ENCODE measurements at places on chromosomes 3 and 15.

GRCh38 chr3:104127830-104128229 is 1238.9 kb upstream of the ALCAM start:
- no peak for DNase-seq

- DNase-seq, result no peak
Measured at GRCh38 chr3:24457719-24458118, 36.9 kb downstream of the THRB start.

GRCh38 chr15:48554112-48554511 is 91.4 kb downstream of the FBN1 start:
- no peak for DNase-seq

GRCh38 chr3:155957412-155957880 is 87.0 kb downstream of the GMPS start:
- no peak for DNase-seq

DNA sequence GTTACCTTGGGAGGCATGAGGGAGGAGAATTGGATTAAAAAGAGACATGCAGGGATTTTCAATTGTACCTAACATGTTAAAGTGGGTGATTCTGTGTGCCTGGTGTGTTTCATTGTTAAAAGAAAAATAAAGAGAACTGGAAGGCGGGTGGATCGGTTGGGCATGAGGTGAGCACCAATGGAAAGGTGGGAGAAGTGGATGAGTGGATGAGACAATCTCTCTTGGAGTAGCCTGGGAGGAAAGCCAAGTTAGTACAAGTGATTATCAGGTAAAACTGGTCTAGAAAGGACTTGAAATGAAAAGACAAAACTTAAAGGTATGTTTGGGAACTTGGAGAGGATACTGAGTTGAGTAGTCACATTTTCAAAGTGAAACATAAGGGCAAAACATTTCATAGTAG is 12.1 kb downstream of the VEPH1 start:
- no peak for DNase-seq

DNA sequence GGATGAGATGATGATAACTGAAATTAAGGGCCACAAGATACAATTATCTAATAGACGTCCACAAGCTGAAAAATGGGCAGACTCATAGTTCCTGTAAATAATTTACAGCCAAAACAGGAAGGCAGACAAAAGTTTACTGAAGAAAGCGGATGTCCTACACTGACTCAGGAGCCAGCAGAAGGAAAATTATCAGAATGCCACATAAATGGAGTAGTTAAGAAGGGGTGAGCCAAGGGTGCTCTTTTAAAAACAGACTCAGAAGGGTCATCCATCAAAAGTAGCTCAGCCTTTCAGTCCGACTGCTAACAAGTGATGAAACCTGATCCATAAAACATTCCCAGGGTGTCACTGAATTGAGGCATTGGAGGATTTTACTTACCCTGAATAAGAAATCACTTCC is 39.8 kb downstream of the TUSC7 start:
- no peak for DNase-seq

DNA sequence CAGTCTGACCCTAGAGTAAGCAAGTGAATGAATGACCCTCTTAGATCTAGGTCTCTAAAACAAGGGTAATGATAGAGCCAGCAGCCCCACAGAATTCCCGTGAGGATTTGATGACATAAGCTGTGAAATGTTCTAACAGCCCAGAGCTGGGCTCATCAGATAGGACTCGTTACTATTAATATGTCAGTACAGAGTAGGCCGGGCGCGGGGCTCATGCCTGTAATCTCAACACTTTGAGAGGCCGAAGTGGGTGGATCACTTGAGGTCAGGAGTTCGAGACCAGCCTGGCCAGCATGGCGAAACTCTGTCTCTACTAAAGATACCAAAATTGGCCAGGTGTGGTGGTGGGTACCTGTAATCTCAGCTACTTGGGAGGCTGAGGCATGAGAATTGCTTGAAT is 190.3 kb downstream of the FEZF2 start:
- no peak for DNase-seq

DNA sequence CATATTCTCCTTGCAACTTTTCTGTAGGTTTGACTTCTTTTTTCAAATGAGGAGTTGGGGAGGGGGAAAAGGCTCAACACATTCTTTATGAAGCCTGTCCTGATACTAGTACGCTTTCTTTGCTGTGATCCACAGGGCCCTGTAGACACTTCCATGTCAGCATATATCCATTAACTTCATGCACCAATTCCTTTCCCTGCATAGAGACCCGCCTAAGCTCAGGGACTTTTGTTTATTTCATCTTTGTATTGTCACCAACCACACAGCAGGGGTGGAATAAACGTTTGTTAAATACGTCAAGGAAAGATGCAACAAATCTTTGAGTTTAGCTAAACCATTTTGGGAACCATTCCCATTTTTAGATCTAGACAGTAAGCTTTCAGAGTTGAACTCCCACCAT is 43.0 kb upstream of the GK5 start:
- no peak for DNase-seq

- DNase-seq, result no peak
Measured at GRCh38 chr3:67521053-67521646, 133.3 kb downstream of the SUCLG2 start.

DNA sequence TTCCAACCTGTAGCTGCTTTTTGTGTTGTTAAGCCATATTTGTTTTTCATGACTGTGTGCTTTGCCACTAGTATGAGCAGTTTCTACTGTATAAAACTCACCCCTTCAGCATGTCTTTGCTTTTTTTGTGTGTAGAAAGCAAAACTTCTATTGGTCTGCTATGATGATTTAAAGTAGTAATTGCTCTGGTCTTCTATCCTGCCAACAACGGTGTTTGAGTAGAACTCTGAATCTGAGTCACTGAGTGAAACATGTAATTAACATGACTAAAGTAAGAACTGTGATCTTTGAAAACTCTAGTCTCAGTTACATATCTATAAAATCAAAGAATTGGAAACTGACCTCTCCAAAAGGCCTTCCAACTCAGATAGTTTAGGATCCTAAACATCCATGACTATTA is 133.6 kb downstream of the TPRG1 start:
- no peak for DNase-seq

- no peak for DNase-seq
Measured at GRCh38 chr3:141895731-141896130, 19.3 kb downstream of the ATP1B3 start.

DNA sequence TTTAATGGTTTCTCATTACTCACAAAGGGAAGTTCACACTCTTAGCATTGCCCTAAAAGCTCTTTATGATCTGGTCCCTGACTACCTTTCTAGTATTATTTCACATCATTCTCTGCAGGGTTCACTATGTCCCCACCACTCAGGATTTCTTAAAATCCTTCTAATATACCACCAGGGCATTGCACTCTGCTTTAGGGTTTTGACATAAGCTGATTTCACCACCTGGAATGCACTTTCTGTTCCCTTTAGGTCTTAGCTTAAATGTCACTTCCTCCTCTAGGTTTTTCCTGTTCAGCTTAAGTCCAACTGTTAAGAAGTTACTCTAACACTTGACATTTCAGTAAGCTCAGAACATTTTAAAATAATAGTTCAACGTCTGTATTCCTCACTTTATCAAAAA is 81.7 kb downstream of the HCN4 start:
- DNase-seq, result no peak

- DNase-seq, result no peak
Measured at GRCh38 chr3:56919797-56920195, 118.0 kb upstream of the ARHGEF3 start.

DNA sequence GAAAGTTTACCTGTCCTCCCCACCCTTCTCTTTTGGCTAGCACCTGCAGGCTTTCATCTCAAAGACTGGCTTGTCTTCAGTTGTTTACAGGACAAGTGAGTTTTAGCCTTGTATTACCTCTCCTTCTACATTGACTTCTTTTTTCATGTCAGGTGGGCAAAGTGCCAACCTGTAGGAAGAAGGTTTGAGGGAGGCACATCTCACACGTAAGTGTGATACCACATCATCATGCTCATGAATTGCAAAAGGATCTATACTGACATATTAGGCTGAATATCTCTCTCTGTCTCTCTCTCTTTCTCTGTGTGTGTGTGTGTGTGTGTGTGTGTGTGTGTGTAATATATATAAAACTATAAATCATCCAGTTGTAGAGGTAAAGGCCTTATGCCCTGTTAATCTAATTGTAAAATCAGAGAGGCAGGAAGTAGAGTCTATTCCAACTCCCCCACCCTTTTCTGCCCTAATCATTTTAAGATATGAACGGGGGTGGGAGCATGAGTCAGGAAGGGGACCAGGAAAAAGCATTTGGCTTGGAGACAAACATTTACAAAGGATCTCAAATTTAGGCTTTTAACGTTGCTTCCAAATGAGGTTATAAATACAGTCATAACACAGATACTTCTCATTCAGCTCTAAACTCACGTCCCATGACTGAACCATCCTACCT is 107.0 kb upstream of the PFN2 start:
- DNase-seq, result no peak

- peak; percentile 69 for DNase-seq
Measured at GRCh38 chr3:97882975-97883598, 61.3 kb downstream of the CRYBG3 start.

DNA sequence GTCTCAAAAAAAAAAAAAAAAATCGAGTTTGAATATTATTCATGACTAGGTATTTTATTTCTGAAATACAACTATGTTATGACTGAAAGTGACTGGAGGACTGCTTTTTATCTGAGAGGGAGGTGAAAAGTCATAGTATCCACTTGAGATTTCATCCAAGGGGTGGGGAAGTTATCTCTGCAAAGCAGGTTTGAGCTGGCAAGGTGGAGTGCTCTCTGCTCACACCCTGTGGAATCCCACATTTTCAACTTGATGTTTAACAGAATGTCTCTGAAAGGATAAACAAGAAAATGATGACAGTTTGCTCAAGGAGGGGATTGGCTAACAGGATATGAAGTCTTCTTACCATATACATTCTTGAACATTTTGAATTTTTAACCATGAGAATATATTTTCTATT is 27.3 kb upstream of the SEC62 start:
- no peak for DNase-seq

- no peak for DNase-seq
Measured at GRCh38 chr3:165895919-165896318, 58.7 kb upstream of the BCHE start.

DNA sequence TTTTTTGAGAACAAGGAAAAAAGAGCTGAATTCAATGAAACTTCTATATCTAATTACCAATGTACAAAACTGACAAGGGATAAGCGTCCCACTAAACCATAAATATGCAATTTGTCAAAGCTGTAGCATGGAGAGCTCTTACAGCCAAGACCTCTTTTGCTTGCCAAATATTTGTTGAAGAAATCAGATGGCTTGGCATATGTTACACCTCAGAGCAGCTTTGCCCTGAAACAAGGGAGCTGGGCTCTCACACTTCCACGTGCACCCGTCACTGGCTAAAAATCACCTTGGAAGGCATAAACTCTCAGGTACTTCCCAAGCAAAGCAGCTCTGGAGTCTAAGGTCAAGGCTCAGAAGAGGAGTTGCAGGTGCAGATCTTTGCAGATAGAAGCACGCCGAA is 324.7 kb upstream of the SLCO3A1 start:
- DNase-seq, result no peak

DNA sequence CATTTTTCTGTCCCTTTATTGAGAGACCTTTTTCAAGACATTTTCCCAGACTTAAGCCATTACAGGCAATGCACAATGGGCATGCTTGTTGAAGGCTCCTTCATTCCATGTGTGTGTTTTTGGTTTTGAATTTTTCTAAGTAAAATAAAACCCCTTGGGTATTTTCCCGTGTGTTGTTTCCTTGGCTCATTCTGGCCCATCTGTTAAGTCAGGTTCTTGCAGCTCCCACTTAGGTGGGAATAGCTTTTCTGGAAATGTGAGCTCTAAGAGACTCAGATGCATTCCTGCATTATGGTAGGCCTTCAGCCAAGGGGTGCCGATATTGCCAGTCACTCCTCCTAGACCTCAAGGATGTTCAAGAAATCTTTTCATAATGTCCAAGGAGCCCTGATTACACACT is 314.9 kb downstream of the CACNA2D3 start:
- DNase-seq, result no peak

- no peak for DNase-seq
Measured at GRCh38 chr3:188169830-188170455, 16.0 kb downstream of the LPP start.

DNA sequence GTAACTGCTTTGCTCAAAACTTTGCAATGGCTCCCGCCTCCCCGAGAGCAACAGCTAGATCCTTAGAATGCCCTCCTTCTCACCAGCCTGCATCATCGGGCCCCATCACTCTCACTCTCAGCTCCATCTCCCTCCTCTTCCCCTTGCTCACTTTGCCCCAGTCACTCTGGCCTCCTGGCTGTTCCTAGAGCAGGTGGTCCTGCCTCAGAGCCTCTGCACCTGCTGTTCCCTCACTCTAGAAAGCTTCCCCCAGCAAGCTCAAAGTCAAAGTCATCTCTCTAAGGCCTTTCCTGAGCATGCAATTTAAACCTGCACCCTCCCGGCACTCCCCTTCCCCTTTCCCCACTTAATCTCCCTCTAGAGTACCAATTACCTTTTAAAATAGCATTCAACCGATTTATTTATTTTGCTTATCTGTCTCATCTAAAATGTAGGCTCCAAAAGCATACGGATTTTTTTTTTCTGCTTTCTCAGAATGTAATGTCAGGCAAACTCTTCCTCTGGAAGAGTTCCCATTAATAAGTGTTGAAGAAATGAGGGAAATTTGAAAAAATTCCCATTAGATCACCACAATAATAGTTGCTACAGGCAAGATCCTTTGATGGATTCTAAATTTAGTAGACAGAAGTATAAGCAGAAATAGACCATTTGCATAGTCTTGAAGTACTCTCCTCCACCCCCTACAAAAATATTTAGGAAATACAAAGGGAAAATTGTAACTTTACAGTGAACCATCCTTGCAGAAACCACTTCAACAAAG is 15.9 kb upstream of the HES1 start:
- no peak for DNase-seq

DNA sequence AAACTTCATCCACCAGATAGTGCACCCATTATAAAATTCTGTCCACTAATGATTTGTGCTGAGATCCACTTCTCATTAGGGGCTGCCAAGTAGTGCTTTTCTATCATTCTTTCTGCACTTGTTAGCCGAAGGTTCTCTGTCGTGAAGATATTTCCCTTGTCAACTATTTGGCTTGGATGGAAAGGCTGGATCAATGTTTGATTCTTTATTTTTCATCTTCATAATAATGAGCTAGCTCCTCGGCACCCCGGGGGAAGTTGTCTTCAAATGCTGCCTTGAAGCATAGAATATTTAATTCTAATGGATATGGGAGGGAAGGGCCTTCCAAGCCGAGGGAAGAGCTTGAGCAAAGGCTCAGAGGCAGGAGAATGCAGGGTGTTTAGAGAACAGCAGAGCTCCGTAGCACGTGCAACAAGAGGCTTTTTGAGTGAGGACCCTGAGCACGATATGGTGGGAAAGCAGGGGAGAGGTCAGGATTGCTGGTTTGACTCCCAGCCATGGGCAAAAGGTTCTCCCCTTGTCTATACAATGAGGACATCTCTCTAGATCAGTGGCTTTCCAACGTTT is 16.3 kb upstream of the MUC20 start:
- no peak for DNase-seq

DNA sequence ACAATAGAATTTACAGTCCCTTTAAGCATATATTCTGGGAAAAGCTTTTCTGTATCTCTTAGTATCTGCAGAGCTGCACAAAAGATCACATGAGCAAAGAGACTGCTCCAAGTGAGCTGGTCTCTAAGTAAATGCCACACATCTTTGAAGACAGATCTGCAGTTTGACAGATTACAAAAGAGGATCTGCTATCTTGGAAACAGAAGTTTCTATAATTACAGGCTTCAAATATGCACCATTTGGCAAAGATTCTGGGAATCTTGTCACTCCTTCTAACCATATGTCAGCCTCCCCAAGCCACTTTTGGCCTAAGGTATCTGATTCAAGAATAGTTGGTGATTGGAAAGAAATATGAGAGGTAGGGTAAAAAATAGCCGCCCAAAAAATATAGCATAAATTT is 9.6 kb upstream of the CFAP44 start:
- no peak for DNase-seq
